ENCODE measurements at places on chromosomes 13 and 19. TPM values are rescaled to one million over a fixed set of nuclear protein-coding genes. Genes with fewer than 3 reads are reported as not detected.

The PRR36 gene
- 7.5 TPM for total RNA-seq

The EBI3 gene
- 1.2 TPM for total RNA-seq

The GARIN5A gene
- total RNA-seq = 12.2 TPM

DNA sequence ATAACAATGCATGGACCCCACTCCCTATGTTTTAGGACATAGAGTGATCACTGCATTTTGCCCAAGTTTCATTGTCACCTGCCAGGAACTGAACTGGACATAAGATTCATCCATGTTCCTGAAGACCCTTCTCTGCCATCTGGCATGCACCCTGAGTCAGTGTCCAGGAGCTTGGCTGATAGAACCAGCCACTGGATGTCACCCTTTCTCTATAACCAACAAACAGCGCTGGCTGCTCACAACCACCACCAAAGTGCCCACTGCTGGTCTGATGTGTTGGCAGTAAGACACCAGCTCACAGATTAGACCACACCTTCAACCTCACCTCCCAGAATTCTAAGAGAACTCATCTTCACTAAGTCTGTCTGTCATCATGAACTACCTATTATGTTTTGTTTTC lies 333.4 kb downstream of the ITGBL1 start:
- H3K27me3 ChIP-seq = no peaks in the 10 kb centered on the region
- H3K4me3 ChIP-seq = no peak overlapping the region
- H3K4me1 ChIP-seq = no peaks in the 10 kb centered on the region
- peak; percentile 10 for DNase-seq
- H3K27ac ChIP-seq = no peak overlapping the region
- no peaks in the 10 kb centered on the region for H3K36me3 ChIP-seq

GRCh38 chr19:48999481-49000325 lies 6.0 kb downstream of the RUVBL2 start:
- H3K4me1 ChIP-seq = peaks cover 9% of the 10 kb centered on the region
- no peaks in the 10 kb centered on the region for H3K27me3 ChIP-seq
- no peak overlapping the region for H3K4me3 ChIP-seq
- no peak for DNase-seq
- H3K27ac ChIP-seq = no peak overlapping the region

- peaks cover 2% of the 10 kb centered on the region for H3K4me1 ChIP-seq
- no peaks in the 10 kb centered on the region for H3K27me3 ChIP-seq
- H3K27ac ChIP-seq = peak overlapping the region; percentile 5
- H3K4me3 ChIP-seq = no peak overlapping the region
These were observed 3.4 kb downstream of the BSG start for GRCh38 chr19:575527-576506.

- H3K4me3 ChIP-seq = peak overlapping the region; percentile 93
- H3K36me3 ChIP-seq = no peaks in the 10 kb centered on the region
- peak overlapping the region; percentile 99 for H3K27ac ChIP-seq
- DNase-seq = no peak
These were observed 993 bp downstream of the RGL3 start for GRCh38 chr19:11418094-11418548.

DNA sequence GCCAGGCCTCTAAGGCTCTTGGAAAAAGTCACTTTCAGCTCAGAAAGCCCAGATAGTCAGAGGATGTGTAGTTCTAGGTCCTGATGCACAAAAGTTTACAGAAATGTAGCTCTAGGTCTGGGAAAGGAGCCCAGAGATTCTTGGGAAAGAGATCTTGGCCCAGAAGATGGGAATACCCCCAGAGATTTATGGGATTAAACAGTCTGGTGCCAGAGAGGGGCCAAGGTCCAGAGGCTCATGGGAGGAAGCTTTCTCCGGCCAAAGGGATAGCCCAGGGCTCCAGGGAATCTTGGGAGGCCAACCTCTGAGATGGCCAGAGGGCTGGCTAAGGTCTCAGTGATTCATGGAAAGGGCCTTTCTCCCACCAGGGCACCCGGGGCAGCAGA lies 15.2 kb downstream of the BCAT2 start:
- H3K27ac ChIP-seq = peak overlapping the region; percentile 26
- DNase-seq = no peak
- H3K36me3 ChIP-seq = no peaks in the 10 kb centered on the region
- peaks cover 11% of the 10 kb centered on the region for H3K4me1 ChIP-seq

DNA sequence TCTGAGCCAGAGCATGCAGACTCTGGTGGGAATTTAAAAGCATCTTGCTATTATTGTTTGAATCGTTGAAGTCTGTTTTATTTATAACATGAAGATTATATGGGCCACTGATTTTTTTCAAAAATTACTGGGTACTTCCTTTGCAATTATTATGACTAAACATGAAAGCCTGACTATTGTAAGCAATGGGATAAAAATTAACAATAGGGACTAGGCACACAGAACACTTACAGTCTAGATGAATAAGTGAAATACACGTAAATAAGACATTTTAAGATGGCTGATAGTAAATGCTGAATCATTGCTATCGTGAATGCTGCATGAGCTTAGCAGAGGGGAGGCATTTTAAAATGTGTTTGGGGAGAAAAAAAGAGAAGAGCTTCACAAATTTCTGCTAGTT lies 81.0 kb upstream of the MAB21L1 start:
- no peak overlapping the region for H3K27ac ChIP-seq
- no peaks in the 10 kb centered on the region for H3K36me3 ChIP-seq
- DNase-seq = no peak
- H3K4me1 ChIP-seq = no peaks in the 10 kb centered on the region
- H3K4me3 ChIP-seq = no peak overlapping the region
- no peaks in the 10 kb centered on the region for H3K27me3 ChIP-seq

DNA sequence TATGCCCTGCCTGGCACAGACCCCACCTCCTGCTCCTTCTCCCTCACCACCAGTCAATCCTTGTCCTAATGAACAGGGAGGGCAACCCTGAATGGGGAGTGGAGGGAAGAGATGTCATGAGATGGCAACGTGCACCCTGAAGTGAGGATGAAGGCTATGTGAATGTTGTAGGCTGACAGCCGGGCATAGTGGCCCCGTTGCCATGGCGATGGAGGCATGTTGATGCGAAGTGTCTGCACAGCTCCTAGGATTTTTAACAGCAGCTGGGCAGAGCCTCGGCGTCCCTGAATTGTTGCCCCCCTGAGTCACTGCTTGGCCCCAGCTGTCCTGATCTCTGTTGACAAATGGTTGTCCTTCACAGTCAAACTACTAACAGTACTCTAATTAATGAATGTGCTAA lies 4.8 kb upstream of the ALOX5AP start:
- H3K36me3 ChIP-seq = no peaks in the 10 kb centered on the region
- H3K4me1 ChIP-seq = no peaks in the 10 kb centered on the region
- H3K27ac ChIP-seq = no peak overlapping the region
- H3K27me3 ChIP-seq = peaks cover 30% of the 10 kb centered on the region

- no peak overlapping the region for H3K27ac ChIP-seq
- H3K36me3 ChIP-seq = no peaks in the 10 kb centered on the region
- no peak overlapping the region for H3K4me3 ChIP-seq
- H3K4me1 ChIP-seq = no peaks in the 10 kb centered on the region
- H3K27me3 ChIP-seq = no peaks in the 10 kb centered on the region
These were observed 11.1 kb upstream of the ATP12A start for GRCh38 chr13:24668955-24669582.

DNA sequence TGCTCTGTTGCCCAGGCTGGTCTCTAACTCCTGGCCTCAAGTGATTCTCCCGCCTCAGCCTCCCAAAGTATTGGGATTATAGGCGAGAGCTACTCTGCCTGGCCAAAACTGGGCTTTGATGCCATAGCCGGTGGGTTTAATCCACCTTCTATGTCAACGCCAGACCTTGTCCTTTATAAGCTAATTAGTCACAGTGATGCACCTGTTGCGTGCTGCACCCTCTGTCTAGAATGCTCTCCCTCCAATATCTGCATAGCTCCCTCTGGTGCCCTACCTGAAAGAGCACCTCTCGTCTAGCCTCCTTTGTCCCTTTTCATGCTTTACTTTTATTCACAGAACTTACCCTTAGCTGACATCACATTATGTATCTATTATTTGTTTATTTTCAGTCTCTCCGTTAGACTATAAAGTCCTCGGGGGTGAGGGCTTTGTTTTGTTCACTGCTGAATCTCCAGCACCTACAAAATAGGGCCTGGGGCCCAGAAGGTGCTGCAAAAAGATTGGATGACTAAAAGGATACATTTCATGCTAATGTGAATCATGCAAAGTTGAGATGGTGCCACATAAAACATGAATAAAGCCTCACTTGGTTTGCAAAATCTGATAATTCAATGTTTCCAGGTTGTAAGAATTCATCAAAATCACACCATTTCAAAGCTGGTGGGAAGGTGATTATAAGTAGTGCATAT lies 148.1 kb downstream of the USP12 start:
- H3K4me3 ChIP-seq = no peak overlapping the region
- H3K36me3 ChIP-seq = no peaks in the 10 kb centered on the region
- no peak for DNase-seq

- no peaks in the 10 kb centered on the region for H3K4me1 ChIP-seq
- no peaks in the 10 kb centered on the region for H3K27me3 ChIP-seq
- H3K4me3 ChIP-seq = no peak overlapping the region
- H3K27ac ChIP-seq = no peak overlapping the region
These were observed 53.1 kb downstream of the FOXO1 start for GRCh38 chr13:40613192-40613818.

DNA sequence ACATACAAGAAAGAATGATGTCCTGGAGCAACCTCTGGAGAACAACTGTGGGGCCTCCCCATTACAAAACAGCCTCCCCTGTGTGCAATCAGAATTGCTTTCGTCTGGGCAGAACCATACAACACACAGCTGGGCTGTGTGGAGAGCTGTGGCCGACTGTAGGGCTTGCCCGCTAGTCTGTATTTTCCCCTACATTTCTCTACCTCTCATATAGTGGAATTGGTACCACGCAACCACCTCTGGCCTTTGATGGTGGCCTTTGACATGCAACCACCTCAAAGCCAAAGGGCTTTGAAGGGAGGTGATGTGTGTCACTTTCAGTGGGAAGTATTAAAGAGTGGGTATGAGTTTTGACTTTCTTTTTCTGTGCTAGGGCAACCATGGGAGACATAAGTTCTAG lies 34.0 kb downstream of the GARRE1 start:
- peaks cover 2% of the 10 kb centered on the region for H3K4me1 ChIP-seq
- no peak overlapping the region for H3K4me3 ChIP-seq
- H3K27ac ChIP-seq = no peak overlapping the region
- no peak for DNase-seq

All from HCT116 (cell line).